Activated CD4-positive, alpha-beta T cell treated with anti-CD3 and anti-CD28 coated beads for 48 hours (primary cell): ENCODE measurements at places on chromosomes 16 and 17.

GRCh38 chr16:29734786-29735185 is 11.0 kb downstream of the C16orf54 start:
- no peak for DNase-seq

GRCh38 chr16:85517563-85518179 is 95.5 kb upstream of the GSE1 start:
- DNase-seq, result no peak

DNA sequence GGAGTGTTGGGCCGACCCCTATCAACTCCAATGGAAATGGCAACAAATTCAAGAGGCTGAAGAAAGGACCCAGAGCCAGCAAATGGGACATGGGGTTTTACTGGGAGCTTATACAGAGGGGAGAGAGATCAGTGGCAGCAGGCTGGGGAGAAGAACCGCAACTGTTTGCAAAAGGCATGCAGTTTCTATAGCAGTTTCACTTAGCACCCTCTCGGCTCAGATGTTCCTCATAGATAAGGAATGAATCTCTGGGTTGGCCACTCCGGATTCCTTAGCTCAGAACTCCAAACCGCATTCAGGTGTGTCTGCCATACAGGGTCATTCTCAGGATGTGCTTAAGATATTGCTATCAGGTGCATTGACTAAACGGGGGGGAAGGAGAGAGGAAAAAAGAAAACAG is 71.1 kb upstream of the RPL38 start:
- no peak for DNase-seq

DNA sequence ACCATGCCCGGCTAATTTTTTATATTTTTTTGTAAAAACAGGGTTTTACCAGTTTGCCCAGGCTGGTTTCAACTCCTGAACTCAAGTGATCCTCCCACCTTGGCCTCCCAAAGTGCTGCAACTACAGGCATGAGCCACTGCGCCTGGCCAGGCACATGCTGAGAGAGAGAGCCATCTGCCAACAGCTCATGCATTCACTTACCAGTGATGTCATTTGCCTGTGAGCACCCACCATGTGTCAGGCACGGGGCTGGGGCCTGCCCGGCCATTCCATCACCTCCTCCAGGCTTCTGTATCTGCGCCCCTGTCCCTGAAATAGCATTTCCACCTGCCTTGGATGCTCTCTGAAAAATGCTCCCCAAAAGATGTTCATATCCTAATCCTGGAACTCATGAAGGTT is 43.6 kb upstream of the PEMT start:
- DNase-seq, result no peak

DNA sequence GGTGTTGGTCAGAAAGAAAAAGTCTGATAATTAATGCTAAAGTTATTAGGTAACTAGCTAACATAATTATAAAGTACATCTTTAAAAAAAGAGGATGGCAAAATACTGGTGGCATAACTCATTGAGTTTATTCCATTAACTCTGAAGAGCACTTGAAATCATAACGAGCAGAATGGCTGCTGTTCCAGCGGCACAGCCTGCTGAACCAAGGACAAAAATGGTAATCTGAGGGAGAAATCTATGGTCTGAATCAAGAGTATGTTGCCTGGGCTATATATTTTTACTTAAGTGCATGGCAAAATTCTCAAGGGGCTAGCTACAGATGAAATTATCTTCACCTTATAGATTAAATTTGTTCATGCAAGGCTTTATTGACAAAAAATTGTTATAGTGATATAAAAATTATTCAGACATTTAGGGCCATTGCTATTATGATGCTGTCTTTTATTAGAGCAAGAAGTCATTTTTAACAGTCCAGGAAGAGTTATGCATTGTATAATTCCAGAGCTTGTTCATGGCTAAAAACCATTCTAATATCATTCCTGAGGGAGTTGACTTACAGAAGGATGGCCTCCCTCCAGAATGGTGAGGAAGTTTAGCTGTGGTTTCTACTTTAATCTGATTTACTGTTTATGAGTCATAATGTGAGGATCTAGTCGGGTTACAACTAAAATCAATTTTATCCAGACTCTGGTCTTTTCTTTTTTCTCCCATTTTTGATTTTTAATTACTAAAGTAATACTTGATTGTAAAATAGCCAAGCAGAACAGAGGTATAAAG is 41.4 kb upstream of the ANKFN1 start:
- DNase-seq, result no peak
